ENCODE measurements at places on chromosomes 3 and 15. TPM values are rescaled to one million over a fixed set of nuclear protein-coding genes. Genes with fewer than 3 reads are reported as not detected.
A peak's percentile ranks its signal among the peaks of the same experiment; 100 is the strongest.

Gene ISL2
- 0.19 TPM for total RNA-seq

Gene LMAN1L
- not detected for total RNA-seq

Gene TM4SF18
- total RNA-seq, result 148 TPM

DNA sequence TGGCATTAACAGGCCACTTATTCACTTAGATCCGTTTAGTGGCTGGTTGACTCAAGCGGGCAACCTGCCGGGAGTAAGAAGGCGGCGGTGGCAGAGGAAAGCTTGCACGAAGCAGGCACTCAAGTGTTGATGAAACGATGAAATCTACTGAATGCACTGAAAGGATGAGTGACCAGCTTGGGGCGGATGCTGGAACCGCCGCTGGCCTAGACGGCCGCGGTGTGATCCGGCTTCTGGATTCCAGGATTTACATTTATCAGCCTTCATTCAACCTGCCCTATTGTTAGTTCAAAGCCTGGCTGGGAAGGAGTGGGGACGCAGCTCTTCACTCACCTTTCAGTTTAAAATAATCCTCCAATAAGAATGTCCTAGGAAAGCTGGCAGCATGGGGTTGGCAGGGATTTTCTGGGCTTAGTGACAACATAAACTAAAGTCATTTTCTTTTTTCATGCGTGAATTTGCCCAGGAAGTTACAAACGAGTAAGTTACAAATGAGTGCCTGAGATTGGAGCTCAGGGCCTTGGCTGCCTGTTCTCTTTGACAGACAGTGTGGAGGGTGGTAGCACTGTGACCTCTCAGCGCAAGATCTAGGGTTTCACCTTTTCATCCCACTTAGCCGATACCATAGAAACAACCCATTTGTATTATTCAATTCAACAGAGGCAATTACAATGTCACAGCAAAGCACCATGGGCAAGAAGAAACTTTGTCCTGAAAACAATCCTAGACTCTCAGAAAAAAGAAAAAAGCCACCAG lies 1.1 kb upstream of the PLCH1 start:
- DNase-seq, result no peak

GRCh38 chr3:23567917-23568316 lies 237.8 kb upstream of the UBE2E1 start:
- DNase-seq, result peak; percentile 5

DNA sequence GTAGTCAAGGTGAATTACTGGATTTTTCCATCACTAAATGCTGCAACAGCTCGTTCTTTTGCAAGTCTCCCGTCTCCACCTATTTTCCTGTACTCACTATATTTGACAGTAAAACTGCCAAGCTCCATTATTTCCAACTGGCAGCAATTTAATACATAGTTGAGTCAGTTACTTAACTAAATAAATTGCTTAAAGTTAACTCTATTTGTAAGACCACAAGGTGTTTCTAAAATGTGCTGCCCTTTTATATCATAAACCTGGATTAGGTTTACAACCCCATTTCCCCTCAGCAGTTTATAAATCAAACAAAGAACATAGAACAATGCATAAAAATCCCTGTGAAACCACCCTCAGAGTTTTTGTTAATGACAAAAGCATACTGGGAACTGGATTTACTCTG lies 211.4 kb upstream of the DPH6 start:
- DNase-seq, result no peak

DNA sequence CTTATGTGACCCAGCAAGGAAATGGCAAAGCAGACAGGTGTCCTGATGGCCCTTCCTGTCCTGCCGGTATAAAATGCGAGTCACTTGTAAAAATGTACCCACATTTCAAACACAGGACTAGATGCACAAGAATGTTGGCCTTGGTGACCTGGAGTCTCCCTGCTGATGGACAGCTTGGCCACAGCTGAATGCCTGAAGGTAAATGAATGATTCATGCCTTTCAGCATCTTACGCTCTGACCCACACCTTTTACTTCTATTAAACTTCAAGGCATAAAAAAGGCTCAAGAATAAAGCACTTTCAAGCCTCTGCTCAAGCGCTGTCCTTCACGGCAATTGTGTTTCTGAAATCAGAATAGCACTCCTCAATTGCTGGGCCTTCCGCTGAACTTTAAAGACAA lies 228.0 kb upstream of the SLCO3A1 start:
- DNase-seq, result no peak

- DNase-seq, result no peak
Measured at GRCh38 chr15:77107068-77107467, 36.2 kb upstream of the TSPAN3 start.

- no peak for DNase-seq
Measured at GRCh38 chr3:69294014-69294766, 91.7 kb downstream of the FRMD4B start.
